ENCODE measurements at places on chromosomes 2 and 18.

DNA sequence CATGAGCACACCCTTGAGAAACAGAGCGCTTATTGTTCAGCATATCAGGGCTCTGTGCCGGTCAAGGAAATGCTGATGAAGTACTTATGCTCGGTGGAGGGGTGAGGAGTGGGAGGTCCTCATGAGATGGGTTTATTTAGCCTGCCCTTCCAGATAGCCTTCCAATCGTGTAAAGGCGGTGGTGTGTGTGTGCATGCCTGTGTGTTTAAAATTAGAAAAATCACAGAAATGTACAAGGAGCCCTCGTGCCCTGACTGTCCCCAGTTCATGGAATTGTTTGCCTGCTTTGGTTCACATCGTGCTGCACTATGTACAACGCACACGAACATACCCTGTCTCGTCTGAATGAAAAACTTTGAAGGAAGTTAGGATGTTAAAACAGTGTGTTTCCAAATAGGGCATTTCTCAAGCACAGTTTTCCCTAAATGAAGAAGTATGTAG, 158.6 kb downstream of the AQP4 start:
- no peak for DNase-seq

DNA sequence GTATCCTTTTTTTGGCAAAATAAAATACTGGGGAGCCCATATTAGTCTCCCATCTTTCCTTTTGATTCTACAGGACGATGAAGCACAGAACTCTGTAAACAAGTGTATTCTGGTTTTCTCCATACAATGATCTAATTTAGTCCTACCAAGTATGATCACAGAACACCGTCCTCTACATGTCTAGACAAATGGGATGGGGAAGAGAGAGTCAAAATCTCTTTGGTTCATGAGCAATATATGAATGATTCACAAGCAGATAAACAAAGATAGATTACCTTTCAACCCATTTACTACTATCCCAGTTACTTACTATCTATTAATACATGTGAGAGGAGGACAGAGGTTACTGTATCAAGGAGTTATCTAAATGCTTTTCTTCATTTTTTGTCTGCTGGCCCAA, 352.4 kb upstream of the ACVR2A start:
- DNase-seq: no peak

GRCh38 chr2:22673529-22673928, 711.5 kb upstream of the KLHL29 start:
- no peak for DNase-seq

DNA sequence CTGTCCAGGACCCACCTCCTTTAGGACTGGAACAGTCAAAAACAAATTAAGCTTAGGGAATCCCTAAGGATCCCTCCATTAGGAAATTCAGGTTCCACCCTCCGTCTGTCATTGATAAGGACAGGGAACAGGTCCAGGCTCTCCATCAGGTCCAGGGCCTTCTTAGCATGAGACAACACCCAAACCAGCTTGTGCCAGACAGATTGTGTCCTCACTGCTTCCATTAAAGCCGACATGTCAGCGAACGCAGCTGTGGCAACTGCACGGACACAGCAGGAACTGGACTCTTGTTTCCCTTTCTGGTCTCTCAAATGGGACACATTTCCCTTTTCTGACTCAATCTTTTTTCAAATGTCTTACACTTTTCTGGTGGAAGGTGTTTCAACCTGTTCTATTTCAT, 81.4 kb downstream of the BCL11A start:
- no peak for DNase-seq

DNA sequence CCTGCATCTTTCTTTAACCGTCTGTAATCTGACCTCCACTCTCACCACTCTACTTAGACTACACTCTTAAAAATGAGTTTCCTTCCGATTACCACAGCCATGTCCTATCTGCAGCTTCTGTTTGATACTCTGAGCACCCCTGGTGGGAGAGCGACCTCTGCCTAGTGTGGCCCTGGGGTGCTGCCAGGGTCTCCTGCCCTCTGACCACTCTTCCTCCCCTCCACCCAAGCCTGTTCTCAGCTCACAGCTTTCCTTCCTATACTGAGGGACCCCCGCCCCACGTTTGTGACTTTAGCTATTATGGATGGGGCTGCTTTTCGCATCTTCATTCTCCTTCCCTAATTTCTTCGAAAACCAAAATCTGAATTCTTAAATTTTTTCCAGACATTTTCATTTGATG, 132.7 kb downstream of the KCTD1 start:
- DNase-seq: no peak

DNA sequence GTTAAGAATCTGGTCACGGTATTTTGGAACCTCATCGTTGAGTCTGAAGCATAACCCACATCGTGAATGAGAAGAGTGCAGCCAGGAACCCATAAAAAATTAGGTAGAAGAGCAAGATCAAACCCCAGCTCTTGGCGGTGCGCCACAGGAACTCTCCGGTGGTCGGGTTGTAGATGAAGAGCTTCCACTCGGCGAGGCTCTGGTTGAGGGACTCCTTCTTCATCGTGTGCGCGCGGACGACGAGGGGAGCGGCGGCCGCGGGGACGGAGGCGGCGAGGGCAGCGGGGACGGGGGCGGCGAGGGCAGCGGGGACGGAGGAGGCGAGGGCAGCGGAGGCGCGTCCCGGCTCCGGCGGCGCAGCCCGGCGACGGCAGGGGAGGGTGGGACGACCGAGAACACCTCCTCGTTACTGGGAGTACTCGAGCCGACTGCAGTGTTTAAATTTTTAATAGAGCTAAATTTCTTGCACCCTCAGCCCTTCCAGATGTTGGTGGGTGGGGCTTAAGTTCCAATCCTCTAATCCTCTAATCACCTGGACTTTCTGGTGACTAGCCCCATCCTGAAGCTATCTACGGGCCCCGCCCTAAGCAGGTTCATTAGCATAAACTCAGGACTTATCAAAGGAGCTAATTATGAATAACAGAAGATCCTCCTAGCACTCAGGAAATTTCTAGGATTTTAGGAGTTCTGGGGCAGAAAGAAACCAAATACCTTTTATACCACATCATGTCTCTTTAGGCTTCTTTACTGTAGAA, 20.4 kb upstream of the PAPOLG start:
- DNase-seq: peak; percentile 6

- DNase-seq: no peak
Observed at GRCh38 chr2:29192526-29192925, 77.3 kb downstream of the CLIP4 start.

DNA sequence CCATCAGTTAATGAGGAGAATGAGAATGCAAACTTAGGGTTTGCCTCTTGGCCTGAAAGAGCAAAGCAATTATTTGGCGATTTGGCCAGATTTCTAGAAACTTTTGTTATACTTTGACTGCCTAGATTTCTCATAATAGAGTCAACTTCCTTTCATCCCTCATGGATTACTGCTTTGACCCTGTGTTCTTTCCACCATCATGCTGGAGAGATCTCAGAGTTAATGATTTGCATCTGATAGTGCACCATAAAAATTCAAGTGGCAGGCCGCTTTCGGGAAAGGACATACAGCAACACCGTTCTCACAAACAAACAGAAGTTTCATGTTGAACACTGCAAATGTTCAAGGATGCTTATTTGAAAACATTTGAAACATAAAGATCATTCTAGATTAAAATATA, 143.7 kb upstream of the ZFP36L2 start:
- DNase-seq: no peak
